GM23338 (cell line): ENCODE measurements at places on chromosomes 13 and 19. TPM values are rescaled to one million over a fixed set of nuclear protein-coding genes. Genes with fewer than 3 reads are reported as not detected.

Gene CACNG6
- total RNA-seq = 0.23 and 0.38 TPM in 2 replicates

Gene RSPH6A
- 0.21 and 0.23 TPM in 2 replicates for total RNA-seq

Gene GAPDHS
- not detected in 2 replicates for total RNA-seq

Gene RFPL4AL1
- not detected in 2 replicates for total RNA-seq

Gene ARMC6
- total RNA-seq = 95.1 and 112 TPM in 2 replicates

Gene ZNF135
- total RNA-seq = 9.8 and 10.3 TPM in 2 replicates

Gene CYP4F3
- not detected in 2 replicates for total RNA-seq

Gene MIA
- not detected in 2 replicates for total RNA-seq

Gene B3GNT8
- 0.70 and 1.8 TPM in 2 replicates for total RNA-seq

Gene ZNF723
- 0.59 TPM in 1 of 2 replicates, not detected in the other for total RNA-seq

Gene ZNF780B
- total RNA-seq = 11.0 and 11.2 TPM in 2 replicates

Gene CDC34
- 146 and 148 TPM in 2 replicates for total RNA-seq

Gene CDC37
- total RNA-seq = 163 and 183 TPM in 2 replicates

Gene C19orf73
- total RNA-seq = 2.6 and 8.1 TPM in 2 replicates

Gene COX6B1
- 564 and 722 TPM in 2 replicates for total RNA-seq

Gene DMAC2
- 83.5 and 86.5 TPM in 2 replicates for total RNA-seq

Gene LCP1
- 3.4 and 6.6 TPM in 2 replicates for total RNA-seq

Gene CALR3
- 0.66 TPM in 1 of 2 replicates, not detected in the other for total RNA-seq

Gene UGGT2
- total RNA-seq = 39.8 and 60.5 TPM in 2 replicates

Gene SCN1B
- 3.4 and 4.8 TPM in 2 replicates for total RNA-seq

Gene PLA2G4C
- total RNA-seq = 2.0 and 3.4 TPM in 2 replicates

Gene TIMM29
- 56.4 and 60.7 TPM in 2 replicates for total RNA-seq

Gene SYNE4
- 24.1 and 26.1 TPM in 2 replicates for total RNA-seq

Gene UBXN6
- total RNA-seq = 21.6 TPM in 2 replicates

Gene RANBP3
- 98.3 and 105 TPM in 2 replicates for total RNA-seq

Gene ZNF98
- not detected in 2 replicates for total RNA-seq

Gene EID2B
- 2.5 and 4.7 TPM in 2 replicates for total RNA-seq

Gene OR7C1
- not detected in 2 replicates for total RNA-seq

Gene NLRP9
- not detected in 2 replicates for total RNA-seq

Gene ZNF737
- total RNA-seq = 22.5 and 25.7 TPM in 2 replicates

Gene SOX1
- 0.04 and 0.17 TPM in 2 replicates for total RNA-seq

Gene PCDH20
- total RNA-seq = 2.6 and 2.8 TPM in 2 replicates

Gene DPF1
- total RNA-seq = 8.3 and 11.7 TPM in 2 replicates

Gene SMIM17
- 0.19 and 0.63 TPM in 2 replicates for total RNA-seq

Gene NEK5
- 0.16 and 0.73 TPM in 2 replicates for total RNA-seq

Gene PDE4A
- 5.2 and 5.4 TPM in 2 replicates for total RNA-seq

Gene COL4A2
- 117 and 131 TPM in 2 replicates for total RNA-seq

Gene TMEM59L
- total RNA-seq = 6.8 and 9.8 TPM in 2 replicates

Gene ZNF763
- 0.87 and 2.2 TPM in 2 replicates for total RNA-seq

Gene KLK12
- total RNA-seq = not detected in 2 replicates

Gene ZNF77
- total RNA-seq = 4.1 and 4.5 TPM in 2 replicates

Gene PODNL1
- total RNA-seq = 0.24 TPM in 1 of 2 replicates, not detected in the other

Gene C1QTNF9B
- total RNA-seq = 0.28 and 1.7 TPM in 2 replicates

Gene KRTDAP
- not detected in 2 replicates for total RNA-seq

Gene GRK1
- 0.27 TPM in 1 of 2 replicates, not detected in the other for total RNA-seq

Gene SIGLEC14
- total RNA-seq = not detected in 2 replicates

Gene CFD
- total RNA-seq = 0.90 and 3.5 TPM in 2 replicates

Gene CDKN2D
- total RNA-seq = 1.4 and 3.2 TPM in 2 replicates
